ENCODE measurements at places on chromosomes 16 and 17. TPM values are rescaled to one million over a fixed set of nuclear protein-coding genes. Genes with fewer than 3 reads are reported as not detected.

The CLEC18C gene
- total RNA-seq = 0.73 TPM

The LRRC36 gene
- not detected for total RNA-seq

The OR1F1 gene
- total RNA-seq = not detected

The CLEC10A gene
- not detected for total RNA-seq

The CHST5 gene
- 1.5 TPM for total RNA-seq

The ZP2 gene
- total RNA-seq = not detected

The CD79B gene
- 0.86 TPM for total RNA-seq

The SNAI3 gene
- total RNA-seq = not detected

The C17orf78 gene
- not detected for total RNA-seq

The PRSS36 gene
- total RNA-seq = 1.1 TPM

The FMNL1 gene
- total RNA-seq = 1.1 TPM

The TBC1D3H gene
- not detected for total RNA-seq

The RASL10B gene
- 31.7 TPM for total RNA-seq

The HSD11B2 gene
- 3.8 TPM for total RNA-seq

The TBX6 gene
- 1.2 TPM for total RNA-seq

The AURKB gene
- total RNA-seq = 186 TPM

The LDHD gene
- total RNA-seq = not detected
